Chondrocyte (in vitro differentiated cells): ENCODE measurements at places on chromosomes 1 and 21. TPM values are rescaled to one million over a fixed set of nuclear protein-coding genes. Genes with fewer than 3 reads are reported as not detected.

The CELA2B gene
- total RNA-seq: not detected in 3 replicates

The CD48 gene
- not detected in 3 replicates for total RNA-seq

DNA sequence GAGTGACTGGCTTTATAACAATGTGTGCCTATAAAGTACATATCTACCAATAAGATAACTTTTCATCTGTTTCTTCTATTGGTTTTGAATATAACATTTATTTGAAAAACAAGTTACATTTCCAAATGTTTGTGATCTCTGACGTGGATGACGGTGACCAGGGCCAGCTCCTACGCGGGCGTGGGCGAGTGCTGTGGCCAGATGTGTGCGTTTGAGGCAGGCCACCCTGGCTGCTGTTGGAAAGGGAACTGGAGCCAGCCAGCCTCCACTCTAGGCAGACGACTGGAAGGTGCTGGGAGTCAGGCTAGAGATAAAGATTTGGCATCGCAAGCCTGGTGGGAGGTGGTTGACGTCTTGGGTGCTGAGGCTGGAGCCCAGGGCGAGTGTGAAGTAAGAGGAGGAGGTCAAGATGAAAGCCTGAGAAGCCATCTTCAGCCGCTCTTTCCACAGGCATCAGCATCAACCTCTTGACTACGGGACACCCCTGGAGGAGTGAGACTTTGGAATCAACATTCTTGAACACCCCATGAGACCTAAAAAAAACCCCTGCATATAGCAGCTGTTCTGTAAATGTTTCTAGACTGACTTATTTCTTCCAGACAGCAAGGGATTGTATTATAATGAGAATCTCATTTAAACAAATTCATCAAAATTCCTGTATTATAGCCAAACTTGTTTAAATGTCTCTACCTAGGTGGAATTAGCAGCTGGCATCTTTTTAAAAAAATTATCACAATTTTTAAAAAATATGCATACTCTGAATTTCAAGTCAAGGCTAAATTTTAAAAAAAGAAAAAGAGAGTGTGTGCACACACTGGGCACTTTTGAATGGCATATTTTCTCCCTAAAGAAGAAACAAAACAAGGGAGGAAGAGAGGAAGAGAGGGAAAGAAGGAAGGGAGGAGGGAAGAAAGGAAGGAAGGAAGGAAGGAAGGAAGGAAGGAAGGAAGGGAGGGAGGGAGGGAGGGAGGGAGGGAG, 112.5 kb upstream of the SLC44A3 start:
- DNase-seq: no peak

DNA sequence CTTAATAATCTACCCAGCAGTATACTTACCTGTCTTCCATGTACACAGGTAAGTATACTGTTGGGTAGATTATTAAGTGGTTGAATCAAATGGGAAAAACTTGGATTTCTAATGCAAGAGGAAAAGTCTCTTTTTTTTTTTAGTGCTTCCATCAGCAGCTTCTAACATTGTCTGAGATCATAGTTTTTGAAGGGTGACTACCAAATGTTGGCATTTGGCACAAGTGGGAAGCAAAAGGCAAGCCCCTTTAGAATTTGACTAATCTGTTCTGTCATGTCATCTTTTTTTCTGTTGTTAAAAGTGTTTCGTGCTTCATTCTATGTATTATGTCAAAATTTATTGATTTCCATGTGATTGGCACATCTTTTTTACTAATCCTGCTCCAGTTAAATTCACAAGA, 547 bp downstream of the FMO1 start:
- DNase-seq: no peak

- DNase-seq: no peak
Measured at GRCh38 chr1:168689726-168690602, 39.0 kb downstream of the DPT start.

DNA sequence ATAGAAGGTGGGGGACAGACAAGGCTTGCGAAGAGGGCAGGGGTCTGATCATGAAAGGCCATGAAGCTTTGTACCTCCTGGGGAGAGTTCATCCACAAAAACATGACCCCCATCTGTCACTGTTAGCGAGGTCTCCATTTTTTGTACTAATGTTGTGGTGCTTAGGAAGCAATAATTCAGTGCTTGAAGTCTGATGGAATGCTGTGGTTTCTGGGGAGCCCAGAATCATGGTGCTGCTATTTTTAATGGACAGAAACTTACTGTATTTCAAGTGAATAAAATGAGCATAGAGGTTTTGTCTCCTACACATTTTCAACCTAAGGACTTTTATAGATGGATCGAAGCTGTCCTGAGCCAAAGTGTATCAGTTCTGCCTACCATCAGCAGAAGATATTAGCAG, 28.2 kb upstream of the RGL1 start:
- no peak for DNase-seq
